Common myeloid progenitor, CD34-positive (primary cell): ENCODE measurements at places on chromosomes 7 and 10.

- DNase-seq = no peak
These were observed 153.4 kb downstream of the ATE1 start for GRCh38 chr10:121774404-121774803.

- DNase-seq = no peak
These were observed 285.2 kb downstream of the DNAJB6 start for GRCh38 chr7:157622000-157622399.

GRCh38 chr7:30771880-30772425, 736 bp downstream of the MINDY4 start:
- peak; percentile 70 for DNase-seq

GRCh38 chr7:17279061-17279460, 19.4 kb upstream of the AHR start:
- DNase-seq = no peak

GRCh38 chr7:82286798-82287140, 156.8 kb downstream of the CACNA2D1 start:
- DNase-seq = no peak

DNA sequence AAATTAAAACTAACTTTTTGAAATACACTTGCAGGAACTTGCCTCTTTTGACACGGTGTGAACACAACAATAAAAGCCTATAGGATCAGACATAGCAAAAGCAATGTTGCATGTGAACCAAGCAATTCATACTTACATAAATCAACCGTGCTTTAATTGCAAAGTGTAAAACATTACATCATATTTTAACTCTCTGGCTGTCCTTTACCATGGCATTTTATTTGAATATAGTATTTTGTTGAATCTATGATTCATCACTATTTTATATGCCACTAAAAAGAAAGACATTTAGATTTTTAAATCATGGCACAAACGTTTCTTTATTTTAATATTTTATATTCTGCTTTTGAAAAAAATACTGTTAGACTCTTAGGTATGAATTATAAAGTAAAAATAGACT, 757.0 kb upstream of the KCND2 start:
- DNase-seq = no peak

DNA sequence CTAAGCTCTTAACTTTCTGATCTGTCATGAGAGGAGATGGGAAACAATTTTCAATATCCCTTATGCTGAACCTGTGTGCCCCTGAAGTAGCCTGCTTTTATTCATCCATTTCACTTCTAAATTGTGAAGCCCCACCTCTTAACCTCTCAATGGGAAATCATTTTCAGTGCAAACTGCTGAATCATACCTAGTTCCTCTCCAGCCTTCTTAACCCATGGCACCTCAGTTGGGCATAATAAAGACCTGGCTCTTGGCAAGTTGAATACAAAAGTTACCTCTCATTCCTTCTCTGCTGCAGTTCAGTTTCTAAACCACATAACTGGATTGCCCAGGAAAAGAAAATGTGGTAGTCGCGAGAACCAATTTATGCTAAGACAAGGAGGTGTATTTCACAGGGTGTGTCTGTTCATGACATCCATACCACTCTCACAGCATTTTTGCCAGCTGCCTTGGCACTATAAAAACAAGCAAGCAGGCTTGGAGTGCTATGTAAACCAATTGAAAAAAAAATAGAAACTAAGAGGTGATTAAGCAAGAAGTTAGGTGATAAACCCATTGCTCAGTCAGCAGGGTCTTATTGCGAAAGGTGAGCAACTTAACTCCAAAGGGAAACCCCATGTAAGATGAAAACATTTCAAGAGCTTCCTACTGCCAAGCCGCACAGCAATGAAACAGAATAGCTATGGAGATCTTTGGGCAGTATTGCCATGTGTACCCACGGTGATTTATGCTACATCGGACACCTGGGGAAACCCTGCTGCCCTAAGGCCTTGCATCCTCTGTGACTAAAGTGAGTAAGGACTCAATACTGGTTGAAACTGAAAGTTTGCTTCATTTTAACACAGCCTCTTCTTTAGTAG, 57.0 kb upstream of the DKK1 start:
- DNase-seq = peak; percentile 61

- DNase-seq = no peak
These were observed 8.6 kb downstream of the SCIN start for GRCh38 chr7:12578930-12579640.

GRCh38 chr10:16792675-16793074, 24.5 kb downstream of the RSU1 start:
- DNase-seq = no peak

- no peak for DNase-seq
These were observed 52.6 kb downstream of the LRRC72 start for GRCh38 chr7:16579216-16579615.

DNA sequence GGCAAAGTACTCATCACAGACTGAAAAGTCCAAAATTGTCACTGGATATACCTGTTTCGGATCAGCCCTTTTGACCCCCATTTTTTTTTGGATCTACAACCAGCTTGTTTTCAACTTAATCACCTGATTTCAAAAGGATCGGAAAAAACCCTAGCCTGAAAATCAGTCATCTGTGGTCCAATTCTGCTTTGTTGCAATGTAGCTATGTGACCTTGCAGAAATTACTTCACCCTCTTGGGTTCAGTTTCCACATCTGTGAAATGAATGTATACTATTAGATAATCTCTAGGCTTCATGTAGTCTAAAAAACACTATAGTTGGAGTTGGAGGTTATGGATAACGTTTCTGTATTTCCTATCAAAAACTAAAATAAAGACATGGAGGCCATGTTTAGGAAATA, 37.1 kb downstream of the STEAP4 start:
- DNase-seq = no peak

DNA sequence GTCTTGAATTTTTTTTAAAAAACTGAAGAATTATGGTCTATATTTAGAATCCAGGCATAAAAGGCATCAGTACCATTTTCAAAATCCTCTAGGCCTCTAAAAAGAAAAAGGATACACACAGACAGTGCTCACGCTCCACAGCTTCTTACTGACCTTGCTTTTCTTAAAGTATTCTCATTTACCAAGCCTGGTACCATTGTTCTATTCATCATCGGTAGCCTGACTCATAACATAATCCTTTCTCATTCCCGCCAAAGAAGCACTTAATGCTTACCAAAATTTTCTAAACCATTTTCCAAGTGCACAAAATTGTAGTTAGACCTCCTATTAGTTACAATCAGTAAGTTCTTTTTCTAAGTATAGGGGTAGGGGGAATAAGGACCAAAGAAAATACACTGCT, 54.6 kb downstream of the ATE1 start:
- DNase-seq = no peak

DNA sequence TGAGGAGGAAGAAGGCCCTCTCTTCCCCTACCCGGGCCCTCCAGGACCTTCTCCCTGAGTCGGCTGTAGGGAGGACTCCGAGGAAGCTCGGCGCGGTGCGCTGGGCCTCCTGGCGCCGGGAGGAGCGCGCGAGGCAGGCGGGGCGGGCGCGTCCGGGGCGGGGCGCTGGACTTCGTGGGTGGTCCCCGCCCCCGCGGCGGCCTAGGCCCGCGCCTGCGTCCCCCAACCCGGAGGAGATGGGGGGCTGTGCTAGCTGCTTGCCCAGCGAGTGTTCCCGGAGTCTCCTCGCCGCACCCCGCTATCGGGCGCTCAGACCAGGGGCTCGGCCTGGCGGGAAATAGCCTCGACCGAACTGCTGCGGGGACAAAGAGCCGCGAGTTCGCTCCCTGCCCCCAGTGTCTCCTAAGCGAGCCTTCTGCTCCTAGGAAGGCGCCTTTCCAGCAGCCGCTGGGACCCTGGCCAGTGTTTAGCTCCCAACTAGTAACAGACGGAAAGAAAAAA, 19.2 kb upstream of the SMO start:
- DNase-seq = peak; percentile 46

DNA sequence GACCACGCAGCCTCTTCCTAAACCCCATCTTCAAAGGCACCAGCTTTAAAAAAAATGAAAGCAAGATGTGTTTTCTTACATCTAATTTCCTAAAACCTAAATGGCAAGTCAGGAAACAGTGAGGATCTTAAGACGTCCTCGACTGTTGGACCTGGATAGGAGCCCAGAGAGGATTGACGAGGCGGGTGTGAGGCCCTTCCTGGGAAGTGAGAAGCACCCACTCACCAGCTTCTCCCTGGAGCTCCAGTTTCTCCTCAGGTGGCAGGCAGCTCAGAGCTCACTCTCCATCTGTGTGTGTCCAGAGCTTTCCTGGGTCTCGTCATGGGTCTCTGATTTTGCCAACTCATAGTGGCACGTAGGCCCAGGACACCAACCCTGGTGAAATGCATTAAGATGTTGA, 614.0 kb upstream of the AUTS2 start:
- no peak for DNase-seq

DNA sequence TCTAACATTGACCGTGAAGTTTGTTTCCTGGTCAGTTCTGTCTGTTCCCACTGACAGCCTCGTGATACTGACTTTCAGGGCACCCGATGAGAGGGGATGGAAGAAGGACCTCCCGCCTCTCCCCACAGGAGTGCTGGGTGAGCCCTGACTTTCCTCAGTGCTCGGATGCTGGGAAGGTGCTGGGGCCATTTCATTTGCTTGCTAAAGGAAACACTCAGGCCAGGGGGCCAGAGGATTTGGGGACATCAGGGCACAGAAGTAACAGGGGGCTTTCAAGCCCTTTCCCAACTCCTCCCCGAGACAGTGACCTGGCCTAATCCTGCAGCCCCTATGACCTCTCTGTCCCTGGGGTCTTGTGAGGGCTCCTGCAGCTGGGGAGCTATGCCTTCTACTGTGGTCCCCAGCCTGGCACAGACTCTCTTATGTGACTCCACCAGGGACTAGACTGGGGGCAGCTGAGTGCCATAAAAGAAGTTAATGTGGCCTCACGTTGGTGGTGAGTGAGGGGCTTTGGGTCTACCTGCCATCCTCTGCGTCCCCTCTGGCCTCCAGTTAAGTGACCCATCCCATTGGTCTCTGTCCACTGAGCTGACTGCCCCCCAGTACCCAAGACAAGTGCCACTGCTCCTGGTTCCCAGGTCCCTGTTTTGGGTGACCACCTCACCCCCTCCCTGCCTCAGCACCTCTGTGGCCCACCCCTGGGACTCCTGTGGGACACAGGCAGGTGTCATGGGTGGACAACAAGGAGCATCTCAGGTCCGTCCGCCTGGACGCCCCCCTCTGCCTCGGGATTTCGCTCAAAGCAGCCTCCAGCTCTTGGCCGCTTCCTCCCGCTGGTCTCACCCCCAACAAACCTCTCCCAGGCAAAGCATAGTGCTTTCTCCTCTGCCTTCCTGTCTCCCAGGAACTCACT, 33.4 kb upstream of the HSPA12A start:
- DNase-seq = no peak
